ENCODE measurements at places on chromosomes 2 and 18. TPM values are rescaled to one million over a fixed set of nuclear protein-coding genes. Genes with fewer than 3 reads are reported as not detected.

GRCh38 chr2:72132981-72133720 lies 14.5 kb downstream of the CYP26B1 start:
- DNase-seq: no peak

- no peak for DNase-seq
Measured at GRCh38 chr2:236712304-236712703, 142.7 kb downstream of the ACKR3 start.

- DNase-seq: no peak
Measured at GRCh38 chr2:7048762-7049294, 131.6 kb downstream of the RNF144A start.

- no peak for DNase-seq
Measured at GRCh38 chr2:75512455-75513212, 48.1 kb downstream of the EVA1A start.

DNA sequence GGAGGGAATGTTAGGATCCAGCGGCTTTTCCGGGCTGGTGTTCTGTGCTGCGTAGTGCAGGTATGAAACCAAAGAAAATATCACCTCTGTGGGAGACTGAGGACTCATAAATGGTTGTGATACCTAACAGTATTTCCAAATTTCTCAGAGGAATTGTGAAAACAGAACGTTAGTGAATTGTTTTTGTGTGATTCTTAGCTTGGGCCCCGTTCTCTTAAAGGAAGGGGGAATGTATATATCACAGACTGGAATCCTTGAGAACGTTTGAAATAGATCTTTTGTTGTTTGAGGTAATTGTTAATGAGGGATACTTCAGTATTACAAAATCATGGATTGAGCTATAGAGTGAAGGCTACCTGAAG lies 834 bp downstream of the ZNF638 start:
- no peak for DNase-seq

DNA sequence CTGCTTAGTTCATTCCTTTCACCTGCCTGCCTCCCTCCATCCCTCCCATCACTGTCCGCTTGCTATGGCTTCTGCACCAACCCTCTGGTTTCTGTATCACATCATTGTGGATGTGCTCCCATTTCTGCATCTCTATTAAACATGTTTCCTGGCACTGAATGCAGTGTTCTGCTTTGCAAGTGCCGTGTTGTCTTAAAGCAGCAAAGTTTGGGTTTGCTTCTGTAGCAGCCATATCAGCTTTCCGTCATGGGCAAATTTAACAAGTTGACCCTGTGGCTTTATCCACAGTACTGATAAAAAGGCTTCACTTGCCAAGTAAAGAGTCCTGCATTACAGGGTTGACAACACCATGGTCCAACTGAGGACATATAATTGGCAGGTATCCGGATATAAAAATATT lies 165.5 kb downstream of the PTGR3 start:
- no peak for DNase-seq

DNA sequence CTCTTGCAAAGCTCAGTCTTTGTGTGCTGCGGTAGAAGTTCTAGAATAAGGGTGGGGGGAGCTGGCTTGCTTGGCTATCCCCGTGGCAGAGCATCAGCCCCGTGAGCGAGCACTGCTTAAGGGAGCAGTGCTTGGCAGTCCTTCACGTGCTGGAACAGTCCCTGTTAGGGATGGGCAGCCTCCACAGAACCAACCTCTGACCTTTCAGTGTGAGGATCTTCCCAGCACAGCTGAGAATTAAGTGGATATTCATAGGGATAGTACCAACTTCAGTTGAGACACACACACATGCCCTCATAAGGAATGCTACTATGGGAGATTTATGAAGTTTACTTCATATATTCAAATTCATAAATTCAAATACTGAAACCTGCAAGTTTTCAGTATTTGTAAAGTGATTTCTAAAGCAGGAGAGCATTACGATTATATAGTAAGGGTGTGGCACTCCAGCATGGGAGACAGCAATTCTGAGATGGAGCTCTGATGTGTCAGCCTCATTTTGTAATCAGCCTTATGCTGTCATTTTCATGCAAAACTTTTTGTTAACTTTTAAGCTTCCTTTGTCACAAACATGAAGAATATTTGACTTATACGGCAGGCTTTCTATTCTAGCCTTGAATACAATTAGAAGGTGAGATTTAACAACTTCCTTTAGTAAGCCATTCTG lies 39.5 kb downstream of the ATP9B start:
- DNase-seq: no peak

DNA sequence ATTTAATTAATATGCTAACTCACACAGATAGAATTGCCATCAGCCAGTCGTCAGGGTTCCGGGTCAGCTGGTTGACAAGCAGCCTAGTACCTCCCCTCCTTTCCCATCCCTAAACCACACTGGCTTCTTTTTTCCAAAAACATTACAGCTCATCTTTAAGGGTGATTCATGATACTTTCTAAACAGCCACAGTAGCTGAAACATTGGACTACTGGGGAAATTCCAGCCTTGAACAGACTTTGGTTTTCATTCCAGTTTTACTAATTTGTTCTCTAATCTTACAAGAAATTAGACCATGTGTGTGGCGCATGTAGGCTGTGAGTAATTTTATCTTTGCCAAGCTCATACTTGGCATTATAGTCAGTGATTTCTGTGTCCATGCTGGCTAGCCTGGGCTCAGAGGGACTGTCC lies 110.8 kb downstream of the FMNL2 start:
- no peak for DNase-seq

- DNase-seq: no peak
Measured at GRCh38 chr18:255171-255570, 12.7 kb downstream of the THOC1 start.

DNA sequence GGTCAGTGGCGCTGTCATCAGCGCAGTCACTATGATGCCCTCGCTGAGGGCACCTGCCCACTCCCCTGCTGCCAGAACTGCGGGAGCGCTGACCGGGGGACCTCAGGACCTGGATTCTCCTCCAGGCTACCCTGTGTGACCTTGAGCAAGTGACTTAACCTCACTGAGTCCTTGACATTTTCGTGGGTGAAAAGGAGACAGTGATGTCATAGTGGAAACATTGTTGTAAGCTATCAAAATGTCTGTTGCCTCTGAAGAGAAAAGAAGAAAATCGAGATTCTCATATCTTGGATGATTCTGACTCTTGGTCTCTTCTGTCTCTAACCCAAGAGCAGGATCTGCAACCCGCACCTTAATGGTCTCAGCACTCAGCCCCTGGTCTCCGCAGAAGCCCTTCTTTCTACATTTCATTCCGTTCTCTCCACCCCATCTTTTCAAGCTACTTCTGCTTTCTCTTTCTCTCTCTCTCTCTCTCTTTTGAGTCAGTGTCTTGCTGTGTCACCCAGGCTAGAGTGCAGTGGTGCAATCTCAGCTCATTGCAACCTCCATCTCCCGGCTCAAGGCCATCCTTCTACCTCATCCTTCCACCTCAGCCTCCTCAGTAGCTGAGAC lies 978 bp upstream of the TUBA4A start:
- DNase-seq: no peak

DNA sequence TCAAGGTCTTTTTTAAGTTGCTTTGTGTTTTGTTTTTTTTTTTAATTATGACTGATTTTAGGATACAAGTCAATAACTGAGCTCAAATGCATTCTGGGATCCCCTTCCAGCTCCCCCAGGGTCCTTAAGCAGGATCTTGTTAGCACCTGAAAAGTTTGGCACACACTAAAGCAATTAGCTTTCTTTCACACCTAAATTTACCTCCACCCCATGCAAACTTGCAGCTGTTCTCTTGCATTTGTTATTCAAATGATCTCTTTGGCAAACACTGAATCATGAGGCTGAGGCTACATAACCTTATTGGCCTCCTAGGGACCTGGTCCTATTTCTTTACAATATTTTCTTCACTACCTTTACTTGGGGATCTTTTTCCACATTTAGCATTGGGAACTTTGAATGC lies 2026.1 kb upstream of the CELF4 start:
- DNase-seq: no peak

- no peak for DNase-seq
Measured at GRCh38 chr18:74242438-74243096, 49.2 kb downstream of the CYB5A start.

- DNase-seq: no peak
Measured at GRCh38 chr2:218754201-218754600, 27.7 kb upstream of the CYP27A1 start.

DNA sequence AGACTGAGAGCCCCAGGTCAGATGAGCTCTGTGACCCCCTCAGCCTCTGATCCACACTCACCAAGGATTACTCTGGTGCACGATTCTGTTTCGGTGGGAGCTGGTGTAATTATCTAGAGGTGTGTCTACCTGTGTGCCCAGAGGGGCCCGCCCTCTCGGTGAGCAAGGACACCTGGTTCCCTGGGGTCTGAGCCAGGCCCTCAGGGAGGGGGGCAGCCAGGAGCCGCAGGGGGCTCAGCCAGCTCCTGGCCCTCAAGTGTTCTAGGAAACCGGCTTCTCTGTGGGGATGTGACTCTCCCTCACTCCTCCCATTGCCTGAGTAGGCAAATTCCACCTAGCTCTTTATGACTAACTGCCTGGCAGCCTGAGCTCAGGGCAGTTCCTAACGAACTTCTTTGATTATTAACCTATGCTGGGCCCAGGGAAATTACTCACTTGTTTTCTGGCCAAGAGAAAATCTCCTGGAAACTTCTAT lies 17.4 kb downstream of the AGAP1 start:
- no peak for DNase-seq

The CDCA7 gene
- 0.96 TPM for total RNA-seq

The MRPS9 gene
- 73.2 TPM for total RNA-seq

The CRACDL gene
- 3.0 TPM for total RNA-seq

The MRO gene
- total RNA-seq: 3.8 TPM

The UCN gene
- total RNA-seq: 1.5 TPM

The EPB41L5 gene
- 9.1 TPM for total RNA-seq

The TUBA3E gene
- 47.1 TPM for total RNA-seq

The CNGA3 gene
- not detected for total RNA-seq

The VWA3B gene
- total RNA-seq: 0.52 TPM

The IRS1 gene
- 17.8 TPM for total RNA-seq

Data from left ventricle myocardium inferior (tissue), 1 donor.